ENCODE measurements at places on chromosomes 11 and 22.

- no peak for DNase-seq
These were observed 44.2 kb downstream of the CLMP start for GRCh38 chr11:123150882-123151281.

GRCh38 chr11:35011389-35011788, 95.0 kb downstream of the PDHX start:
- no peak for DNase-seq

- no peak for DNase-seq
These were observed 69.3 kb downstream of the SHANK2 start for GRCh38 chr11:71182791-71183677.

DNA sequence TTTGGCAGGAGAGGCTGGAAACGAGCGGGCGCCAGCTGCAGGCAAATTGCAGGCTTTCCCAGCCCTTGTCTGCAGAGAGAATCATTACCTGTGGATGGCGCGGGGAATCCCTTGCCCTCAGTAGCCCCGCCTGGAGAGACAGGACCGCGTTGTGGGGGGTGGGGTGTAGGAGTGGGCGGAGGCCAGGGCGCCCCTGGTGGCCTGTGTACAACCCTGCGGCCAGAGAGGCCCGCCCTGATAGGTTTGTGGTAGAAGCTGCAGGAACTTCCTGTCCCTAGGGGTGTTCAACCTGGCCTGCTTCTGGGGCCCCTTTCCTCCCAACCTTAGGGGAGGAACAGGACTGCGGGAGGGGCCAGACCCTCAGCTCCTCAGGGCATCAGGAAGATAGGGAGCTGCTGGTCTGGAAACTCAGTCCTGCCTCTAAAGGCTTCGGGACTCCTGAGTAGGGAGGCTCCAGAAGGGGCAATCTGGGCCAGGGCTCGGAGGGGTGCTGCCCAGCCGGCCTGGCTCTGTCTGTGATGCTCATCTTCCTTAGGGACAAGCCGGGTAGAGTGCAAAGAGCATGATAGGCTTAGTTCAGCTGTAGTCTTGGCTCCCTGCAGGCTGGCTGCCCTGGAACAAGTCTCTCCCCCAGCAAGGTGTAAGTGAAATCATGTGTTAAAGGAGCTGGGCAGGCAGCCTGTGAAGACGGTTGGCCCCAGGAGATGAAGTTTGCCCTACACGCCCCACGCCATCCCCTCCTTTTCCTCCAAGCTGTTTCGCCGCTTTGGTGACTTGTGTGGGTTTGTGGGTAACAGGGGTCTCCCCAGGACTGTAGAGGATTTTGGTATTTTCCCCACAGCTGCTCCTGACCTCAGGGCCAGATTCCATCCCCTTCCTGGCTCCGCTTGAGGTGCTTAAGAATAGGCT, 24.1 kb upstream of the SUSD2 start:
- peak; percentile 79 for DNase-seq

- no peak for DNase-seq
These were observed 84.6 kb downstream of the CLPB start for GRCh38 chr11:72349616-72350218.

DNA sequence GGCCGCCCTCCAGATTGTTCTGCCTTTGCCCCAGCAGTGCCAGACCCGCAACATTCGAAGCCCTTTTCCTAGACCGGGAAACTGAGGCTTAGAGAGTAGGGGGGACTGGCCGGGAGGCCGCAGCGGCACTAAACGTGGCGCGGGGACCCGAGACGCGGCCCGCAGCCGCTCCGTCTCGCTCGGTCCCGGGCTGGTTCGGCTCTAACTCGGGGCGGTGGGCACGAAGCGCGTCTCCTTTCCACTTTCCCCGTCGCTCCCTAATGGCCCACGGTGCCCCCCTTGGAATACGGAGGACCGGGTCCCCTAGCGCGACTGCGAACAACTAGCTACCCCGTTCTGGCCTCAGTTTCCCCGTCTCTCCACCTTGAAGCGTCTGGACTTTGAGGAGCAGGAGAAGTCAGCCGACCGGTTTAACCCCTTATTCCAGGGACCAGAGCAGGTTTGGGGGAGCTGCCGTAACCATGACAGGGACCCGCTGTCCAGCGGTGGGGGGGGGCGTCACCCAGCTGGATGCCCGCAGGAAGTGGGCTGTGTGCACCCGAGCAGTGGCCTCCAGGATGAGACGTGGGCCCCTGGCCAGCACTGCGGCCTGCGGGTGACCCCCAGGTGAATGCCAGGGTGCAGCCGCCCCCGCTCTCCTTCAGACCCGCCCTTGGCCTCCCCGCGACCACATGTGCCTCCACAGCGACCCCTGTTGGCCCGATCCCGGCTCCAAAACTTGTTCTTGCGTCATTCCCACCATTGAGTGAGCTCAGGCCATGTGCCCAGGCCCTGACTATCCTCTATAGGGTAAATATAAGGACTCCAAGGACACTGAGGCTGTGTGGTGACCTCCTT, 1.1 kb downstream of the CDC42EP1 start:
- DNase-seq: peak; percentile 68
